ENCODE measurements at places on chromosomes 1 and 21.

GRCh38 chr1:45015683-45016082 lies 3.6 kb downstream of the UROD start:
- no peak for DNase-seq

- DNase-seq: no peak
Observed at GRCh38 chr1:41122851-41123518, 101.5 kb upstream of the SLFNL1 start.

DNA sequence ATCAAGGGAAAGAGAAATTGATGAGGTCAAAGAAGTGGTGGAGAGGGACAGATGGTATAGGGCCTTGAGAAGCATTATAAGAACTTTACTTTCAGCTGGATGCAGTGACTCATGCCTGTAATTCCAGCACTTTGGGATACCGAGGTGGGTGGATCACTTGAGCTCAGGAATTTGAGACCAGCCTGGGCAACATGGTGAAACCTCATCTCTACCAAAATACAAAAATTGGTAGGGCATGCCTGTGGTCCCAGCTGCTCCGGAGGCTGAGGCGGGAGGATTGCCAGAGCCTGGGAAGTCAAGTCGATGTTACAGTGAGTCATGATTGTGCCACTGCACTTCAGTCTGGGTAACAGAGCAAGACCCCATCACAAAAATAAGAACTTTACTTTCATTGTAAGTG lies 5.7 kb downstream of the TMEM50A start:
- DNase-seq: no peak

DNA sequence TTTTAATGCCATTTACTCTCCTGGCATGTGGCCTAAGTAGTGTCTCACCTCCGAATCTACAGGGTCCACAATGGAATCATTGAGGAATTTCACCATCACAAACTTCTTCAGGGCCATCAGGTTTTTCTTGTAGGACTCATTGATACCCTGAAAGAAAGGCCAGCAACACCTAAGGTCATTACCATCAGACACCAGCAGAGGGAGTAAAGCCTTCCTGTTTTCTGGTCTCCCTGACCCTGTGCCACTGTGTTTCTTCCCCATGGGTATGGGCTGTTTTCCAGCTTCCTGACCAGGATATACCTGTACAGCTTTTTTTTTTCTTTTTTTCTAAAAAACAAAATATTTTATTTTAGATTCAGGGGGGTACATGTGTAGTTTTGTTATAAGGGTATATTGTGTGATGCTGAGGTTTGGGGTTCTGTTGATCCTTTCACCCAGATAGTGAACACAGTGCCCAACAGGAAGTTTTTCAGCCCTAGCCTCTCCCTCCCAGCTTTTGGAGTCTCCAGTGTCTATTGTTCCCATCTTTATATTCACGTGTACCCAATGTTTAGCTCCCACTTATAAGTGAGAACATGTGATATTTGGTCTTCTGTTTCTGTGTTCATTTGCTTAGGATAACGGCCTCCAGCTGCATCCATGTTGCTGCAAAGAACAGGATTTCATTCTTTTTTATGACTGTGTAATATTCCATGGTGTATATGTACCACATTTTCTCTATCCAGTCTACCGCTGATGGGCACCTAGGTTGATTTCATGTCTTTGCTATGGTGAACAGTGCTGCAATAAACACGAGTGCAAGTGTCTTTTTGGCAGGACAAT lies 18.3 kb downstream of the PPT1 start:
- DNase-seq: peak; percentile 53

GRCh38 chr1:210291081-210291764 lies 37.5 kb upstream of the HHAT start:
- no peak for DNase-seq

GRCh38 chr1:40987439-40988276 lies 8.2 kb downstream of the CTPS1 start:
- DNase-seq: no peak

GRCh38 chr1:198934901-198935305 lies 296.1 kb downstream of the PTPRC start:
- peak; percentile 48 for DNase-seq

DNA sequence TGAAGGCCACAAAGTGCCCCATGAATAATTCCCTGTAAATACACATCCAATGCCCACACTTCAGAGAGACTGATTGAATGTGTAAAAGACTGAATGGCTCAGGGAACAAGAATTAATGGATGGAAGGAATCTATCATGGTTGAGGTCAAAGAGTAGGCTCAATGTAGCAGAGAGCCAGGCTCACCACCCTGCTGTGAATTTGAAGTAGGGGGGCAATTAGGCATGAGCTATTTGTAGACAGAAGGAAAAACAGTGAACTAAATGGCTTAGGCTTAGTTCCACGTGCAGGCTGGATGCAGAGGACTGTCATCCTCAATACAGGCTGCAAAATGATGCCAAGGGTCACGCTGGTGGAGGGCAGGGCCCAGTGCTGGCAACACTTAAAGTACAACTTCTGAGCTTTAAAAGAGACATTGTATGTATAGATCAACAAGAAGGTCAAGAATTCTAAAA lies 22.9 kb upstream of the IGSF3 start:
- DNase-seq: no peak

GRCh38 chr1:230280054-230280795 lies 145.9 kb downstream of the PGBD5 start:
- no peak for DNase-seq

- DNase-seq: no peak
Observed at GRCh38 chr1:206087091-206087490, 30.1 kb downstream of the AVPR1B start.

DNA sequence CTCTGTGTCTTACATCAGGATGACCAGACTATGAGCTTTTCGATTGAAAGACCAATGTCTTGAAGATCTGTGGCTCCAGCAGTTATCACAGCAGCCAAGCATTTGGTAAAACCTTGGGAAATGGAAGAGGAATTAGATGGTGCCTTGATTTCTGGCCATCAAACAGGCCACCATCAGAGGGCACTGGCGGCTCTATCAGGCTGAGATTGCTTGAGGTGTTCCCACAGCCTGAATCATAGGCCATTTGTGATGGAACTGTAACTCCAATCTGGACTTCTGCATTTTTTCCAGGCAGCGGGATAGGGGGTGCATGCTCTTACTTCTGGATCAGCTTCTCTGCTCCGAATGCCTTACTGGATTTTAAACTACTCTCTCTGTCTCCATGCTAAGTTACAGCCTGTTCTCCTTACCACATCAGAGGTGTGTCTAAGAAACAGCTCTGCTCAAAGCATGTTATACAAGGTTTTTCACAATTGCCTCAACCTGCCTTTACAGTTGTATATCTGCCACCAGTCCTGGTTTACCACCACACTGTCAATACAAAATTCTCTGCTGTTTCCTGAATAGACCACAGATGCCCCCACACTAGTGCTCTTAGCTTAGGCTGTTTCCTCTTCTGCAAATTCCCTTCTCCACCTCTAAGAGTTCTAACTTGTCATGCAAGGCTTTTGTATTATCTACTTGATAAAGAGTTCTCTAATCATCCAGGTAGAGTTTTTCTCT lies 180.9 kb downstream of the PTGER3 start:
- no peak for DNase-seq

DNA sequence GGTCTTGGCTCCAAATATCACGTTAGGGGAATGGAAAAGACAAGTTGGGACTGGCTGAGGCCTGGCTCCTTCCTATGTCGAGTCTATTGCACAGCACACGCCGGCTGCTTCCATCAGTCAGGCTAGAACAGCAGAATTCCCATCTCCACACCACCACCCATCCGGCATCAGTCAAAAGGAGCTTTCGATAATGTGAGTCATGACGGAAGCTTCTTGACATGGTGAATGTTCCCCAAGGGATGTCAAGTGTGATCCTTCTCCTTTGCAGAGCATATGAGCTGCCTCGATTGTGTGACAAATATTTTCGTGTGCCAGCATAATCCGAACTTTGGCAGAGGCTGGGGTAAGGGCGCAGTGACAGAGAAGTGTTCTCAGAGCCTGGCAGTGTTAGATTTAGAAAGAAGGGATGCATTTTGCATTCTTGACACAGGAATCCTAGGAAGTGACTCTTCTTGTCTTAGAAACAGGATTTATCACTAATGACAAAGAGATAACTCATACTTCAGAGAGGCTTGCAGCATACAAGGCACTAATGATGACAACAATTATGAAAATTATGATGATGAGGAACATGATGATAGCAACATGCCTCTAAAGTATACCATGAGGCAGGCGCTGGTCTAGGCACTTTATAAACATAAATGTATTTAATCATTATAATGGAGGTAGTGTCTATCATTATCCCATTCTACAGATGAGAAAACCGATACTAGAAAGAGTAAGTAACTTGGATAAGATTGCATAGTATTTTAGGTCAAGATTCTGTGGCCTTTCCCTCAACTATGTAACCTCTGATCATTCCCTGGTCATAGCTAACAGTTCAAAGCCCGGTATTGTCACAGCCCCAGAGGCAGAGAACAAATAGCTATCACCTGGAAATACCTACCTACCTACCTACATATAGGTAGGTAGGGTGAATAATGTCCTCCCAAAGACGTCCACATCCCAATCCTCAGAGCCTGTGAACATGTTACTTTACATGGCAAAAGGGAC lies 135.0 kb downstream of the KCNJ6 start:
- no peak for DNase-seq

GRCh38 chr1:204348722-204349121 lies 11.0 kb downstream of the PLEKHA6 start:
- DNase-seq: no peak

GRCh38 chr1:147479864-147480564 lies 61.3 kb upstream of the BCL9 start:
- DNase-seq: no peak

DNA sequence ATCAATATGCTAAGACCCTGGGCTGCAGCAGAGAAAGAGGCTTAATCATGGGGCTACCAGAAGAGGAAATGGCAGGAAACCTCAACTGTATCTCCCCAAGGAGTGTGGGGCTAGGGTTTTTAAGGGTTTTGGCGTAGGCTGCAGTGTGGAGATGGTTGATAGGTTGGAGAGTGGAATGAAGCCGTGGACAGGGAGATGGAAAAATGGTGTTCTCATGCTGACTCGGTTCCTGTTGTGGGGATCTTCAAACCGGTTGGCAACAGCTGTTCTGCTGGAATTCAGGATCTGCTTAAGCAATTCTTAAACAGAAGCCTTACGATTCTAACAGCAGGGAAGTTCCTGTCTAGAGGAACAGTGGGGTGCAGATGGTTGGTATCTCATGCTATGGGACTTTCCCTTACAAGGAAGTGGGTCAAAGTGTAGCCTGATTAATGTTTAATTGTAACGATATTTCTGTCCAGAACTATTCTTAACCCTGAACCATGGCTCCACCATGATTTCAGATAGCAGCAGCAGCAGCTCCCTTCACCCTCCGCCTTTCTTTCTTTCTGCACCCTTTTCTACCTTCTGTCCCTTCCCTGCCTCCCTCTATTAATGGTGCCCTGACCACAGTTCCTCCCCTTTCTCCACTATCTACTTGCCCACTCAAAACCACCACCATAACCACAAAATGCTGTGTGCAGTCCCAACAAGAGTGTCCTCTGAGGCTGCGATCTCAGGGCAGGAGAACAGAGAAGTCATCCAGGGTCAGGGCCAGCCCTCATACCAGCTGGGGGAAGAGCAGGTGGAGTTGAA lies 30.8 kb downstream of the RSPH1 start:
- no peak for DNase-seq

DNA sequence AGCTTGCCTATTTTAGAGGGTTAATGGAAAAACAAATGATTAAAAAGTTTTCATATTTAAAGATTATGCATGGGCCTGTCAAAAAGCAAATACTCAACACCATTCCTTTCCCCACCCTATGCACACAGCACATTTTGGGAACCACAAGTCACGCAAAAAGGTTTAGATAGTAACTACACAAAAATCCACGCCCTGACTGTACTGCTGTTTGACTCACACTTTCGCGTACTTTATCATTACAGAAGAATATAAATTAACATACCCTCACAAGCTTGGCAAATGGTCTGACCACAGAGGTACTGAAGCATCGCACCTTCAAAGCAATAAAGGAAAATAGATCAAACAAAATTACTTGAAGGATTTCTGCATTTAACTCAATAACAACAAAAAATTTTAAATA lies 1.4 kb downstream of the ATP5PO start:
- DNase-seq: no peak

DNA sequence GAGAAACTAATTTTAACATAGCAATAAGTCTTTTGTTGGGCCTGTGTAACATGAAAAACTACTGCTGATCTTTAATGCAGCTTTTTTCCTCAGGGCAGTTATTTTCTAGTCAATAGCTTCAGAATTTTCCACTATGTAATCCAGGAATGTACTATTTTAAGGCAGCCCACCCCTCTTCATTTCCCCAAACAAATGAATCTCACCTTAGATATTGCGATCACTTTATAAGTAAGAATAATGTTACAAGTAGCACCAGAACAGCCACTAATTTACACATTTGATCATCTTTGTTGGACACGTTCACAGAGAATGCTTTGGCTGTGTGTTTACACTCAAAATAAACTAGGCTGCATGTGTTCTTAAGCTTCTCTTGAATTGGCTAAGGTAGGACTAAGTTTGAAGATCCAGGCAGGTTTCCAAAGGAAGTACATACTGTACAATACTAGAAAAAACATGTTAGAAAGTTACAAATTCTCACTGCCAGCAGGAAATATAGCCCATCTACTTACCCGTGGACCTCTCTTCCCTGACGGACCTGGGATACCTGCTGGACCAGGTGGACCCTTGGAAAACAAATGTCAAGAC lies 41.7 kb downstream of the COL24A1 start:
- DNase-seq: no peak

- no peak for DNase-seq
Observed at GRCh38 chr1:180198611-180199010, 31.5 kb upstream of the LHX4 start.

- no peak for DNase-seq
Observed at GRCh38 chr1:66690666-66691381, 61.4 kb upstream of the DYNLT5 start.

GRCh38 chr1:55600242-55600641 lies 385.1 kb upstream of the USP24 start:
- no peak for DNase-seq

GRCh38 chr1:58189453-58189852 lies 357.1 kb downstream of the OMA1 start:
- no peak for DNase-seq

DNA sequence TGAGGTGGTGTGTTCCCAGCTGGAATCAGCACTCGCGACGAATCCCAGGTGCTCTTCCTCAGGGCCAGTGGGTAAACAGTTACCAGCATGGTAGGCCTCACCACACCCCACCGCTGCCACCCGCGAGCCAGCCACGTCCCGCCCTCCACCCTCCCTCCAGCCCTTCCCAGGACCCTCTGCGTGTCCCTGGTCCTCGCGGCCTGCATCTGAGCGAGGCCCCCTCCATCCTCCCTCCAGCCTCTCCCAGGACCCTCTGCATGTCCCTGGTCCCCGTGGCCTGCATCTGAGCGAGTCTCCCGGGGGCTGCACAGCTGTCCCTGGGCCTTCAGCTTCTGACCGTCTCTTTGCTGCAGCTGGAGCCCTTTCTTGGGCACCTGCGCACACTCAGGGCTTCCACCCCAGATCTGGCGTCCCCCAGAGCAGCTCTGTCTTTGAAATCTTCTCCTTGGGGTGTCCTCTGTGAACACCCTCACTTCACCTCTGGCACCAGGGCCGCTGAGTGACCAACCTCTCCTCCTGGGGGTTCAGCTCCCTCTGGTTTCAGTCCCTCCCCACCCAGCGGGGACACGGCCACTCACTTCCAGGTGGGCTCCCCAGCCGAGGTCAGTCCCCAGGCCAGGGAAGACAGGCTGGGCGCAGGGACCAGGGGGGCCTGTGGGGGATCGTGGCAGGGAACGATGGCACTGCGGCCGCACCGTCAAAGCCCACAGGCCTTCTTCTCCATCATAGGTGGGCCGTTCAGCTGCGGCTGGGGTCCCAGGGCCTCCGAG lies 57.8 kb upstream of the COL6A2 start:
- no peak for DNase-seq

GRCh38 chr1:174491606-174492005 lies 43.8 kb downstream of the GPR52 start:
- DNase-seq: no peak

Measured in stimulated activated CD4-positive, alpha-beta T cell treated with anti-CD3 and anti-CD28 coated beads, Interleukin-15, amount 100 ng/mL, for 24 hours (primary cell).